ENCODE measurements at places on chromosomes 2 and 18. TPM values are rescaled to one million over a fixed set of nuclear protein-coding genes. Genes with fewer than 3 reads are reported as not detected.

Gene LIPG
- total RNA-seq, result not detected

Gene CERKL
- 0.51 TPM for total RNA-seq

Gene SPEG
- 4.5 TPM for total RNA-seq

- H3K27ac ChIP-seq, result no peak overlapping the region
- peaks cover 4% of the 10 kb centered on the region for H3K4me1 ChIP-seq
- H3K4me3 ChIP-seq, result no peak overlapping the region
- no peak for DNase-seq
- no peaks in the 10 kb centered on the region for H3K36me3 ChIP-seq
- no peaks in the 10 kb centered on the region for H3K27me3 ChIP-seq
These were observed 108.3 kb downstream of the SPP2 start for GRCh38 chr2:234158812-234159211.

GRCh38 chr2:158079672-158080071 lies 22.0 kb upstream of the UPP2 start:
- H3K4me3 ChIP-seq, result no peak overlapping the region
- DNase-seq, result no peak
- H3K27ac ChIP-seq, result no peak overlapping the region
- H3K36me3 ChIP-seq, result no peaks in the 10 kb centered on the region
- H3K27me3 ChIP-seq, result no peaks in the 10 kb centered on the region
- no peaks in the 10 kb centered on the region for H3K4me1 ChIP-seq

GRCh38 chr2:197822333-197822732 lies 17.9 kb downstream of the PLCL1 start:
- H3K4me1 ChIP-seq, result no peaks in the 10 kb centered on the region
- no peaks in the 10 kb centered on the region for H3K36me3 ChIP-seq
- no peak overlapping the region for H3K27ac ChIP-seq
- H3K27me3 ChIP-seq, result no peaks in the 10 kb centered on the region
- DNase-seq, result no peak
- H3K4me3 ChIP-seq, result no peak overlapping the region

DNA sequence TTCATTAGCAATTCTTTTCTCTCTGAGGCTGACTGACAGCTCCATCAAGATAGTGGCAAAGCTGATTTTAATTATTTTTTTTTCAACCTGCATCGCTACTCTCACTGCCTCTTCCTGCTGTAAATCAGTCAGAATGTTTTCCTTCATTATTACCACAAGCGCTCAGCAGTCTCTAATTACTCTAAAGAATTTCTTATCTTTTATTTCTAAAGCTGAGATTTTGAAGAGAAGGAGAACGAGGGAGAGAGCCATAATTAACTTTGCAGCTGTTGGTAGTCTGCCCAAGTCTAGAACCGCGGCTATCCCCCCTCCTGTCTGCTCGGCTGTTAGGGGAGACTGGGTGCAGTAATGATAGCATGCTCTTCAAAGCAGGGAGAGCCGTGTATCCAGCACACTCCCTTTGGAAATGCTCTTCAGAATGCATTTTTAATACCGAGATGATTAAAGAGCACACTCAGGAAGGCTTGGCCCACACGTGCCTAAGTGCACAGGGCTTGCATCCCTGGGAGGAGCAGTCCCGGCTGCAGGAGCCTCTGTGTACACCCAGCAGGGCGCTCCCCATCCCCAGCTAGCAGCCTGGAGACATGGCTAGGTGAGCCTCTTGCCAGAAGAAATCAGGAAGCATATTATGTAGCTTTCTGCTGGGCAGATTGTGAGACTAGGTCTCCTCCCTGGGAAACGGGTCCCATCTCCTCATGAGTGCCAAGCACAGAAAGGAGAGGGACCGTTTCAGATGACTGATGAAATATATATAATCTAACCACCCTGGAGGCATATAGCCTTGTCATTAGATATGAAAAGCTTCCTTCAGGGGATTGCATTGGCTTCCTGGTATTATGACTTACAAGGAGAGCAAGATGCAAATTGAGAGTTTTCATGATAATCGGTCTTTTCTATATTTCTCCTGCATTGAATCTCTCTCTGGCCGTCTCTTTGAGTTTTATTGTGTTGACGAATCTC lies 555.2 kb downstream of the CMPK2 start:
- H3K4me3 ChIP-seq, result no peak overlapping the region
- no peaks in the 10 kb centered on the region for H3K36me3 ChIP-seq
- H3K4me1 ChIP-seq, result peaks cover 5% of the 10 kb centered on the region
- DNase-seq, result no peak
- H3K27me3 ChIP-seq, result no peaks in the 10 kb centered on the region
- no peak overlapping the region for H3K27ac ChIP-seq

GRCh38 chr2:62074233-62074632 lies 121.7 kb upstream of the B3GNT2 start:
- H3K36me3 ChIP-seq, result peaks cover 7% of the 10 kb centered on the region
- H3K4me1 ChIP-seq, result no peaks in the 10 kb centered on the region

Measured in spleen (tissue), 13 donors.